ENCODE measurements at places on chromosomes 1 and 21.
A peak's percentile ranks its signal among the peaks of the same experiment; 100 is the strongest.

DNA sequence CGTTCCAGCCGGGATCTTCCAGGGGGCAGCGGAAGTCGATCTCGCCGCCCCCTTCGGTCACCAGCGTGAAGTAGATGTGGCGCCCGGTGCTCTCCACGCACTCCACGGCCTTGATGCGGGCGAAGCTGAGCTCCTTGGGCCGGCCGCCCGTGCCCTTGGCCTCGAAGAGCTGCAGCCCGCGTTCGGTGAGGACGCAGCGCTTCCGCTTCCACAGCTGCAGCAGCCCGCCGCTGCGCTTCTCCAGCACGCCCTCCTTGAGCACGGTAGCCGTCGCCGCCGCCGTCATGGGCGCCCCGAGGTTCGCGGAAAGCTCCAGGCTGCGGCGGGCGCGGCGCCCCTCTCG, 516 bp downstream of the PHLDA3 start:
- no peak for DNase-seq

DNA sequence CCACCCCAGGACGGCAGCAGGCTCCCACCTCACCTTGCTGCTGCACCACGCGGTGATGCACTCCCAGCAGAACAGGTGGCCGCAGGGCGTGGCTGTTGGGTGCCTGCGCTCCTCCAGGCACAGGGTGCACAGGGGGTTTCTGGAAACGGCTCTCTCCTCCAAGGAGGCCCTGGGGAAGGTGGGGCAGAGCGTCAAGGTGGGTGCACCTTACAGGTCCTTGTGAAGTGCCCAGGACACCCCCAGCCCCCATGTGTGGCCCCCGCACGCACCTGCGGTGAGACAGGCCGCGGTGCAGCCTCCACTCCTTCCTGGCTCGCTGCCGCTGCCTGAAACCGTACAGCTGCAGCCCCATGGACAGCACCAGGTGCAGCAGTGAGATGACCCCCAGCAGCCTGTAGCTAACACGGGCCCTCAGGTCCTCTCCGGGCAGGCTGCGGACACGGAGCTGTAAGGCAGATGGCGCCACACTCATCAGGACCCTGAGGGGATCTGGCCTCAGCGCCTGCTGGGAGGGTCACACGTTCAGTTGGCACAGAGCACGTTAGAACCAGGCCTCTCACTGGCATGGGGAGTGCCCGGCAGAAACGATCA, 5.8 kb downstream of the PEX10 start:
- DNase-seq, result no peak

DNA sequence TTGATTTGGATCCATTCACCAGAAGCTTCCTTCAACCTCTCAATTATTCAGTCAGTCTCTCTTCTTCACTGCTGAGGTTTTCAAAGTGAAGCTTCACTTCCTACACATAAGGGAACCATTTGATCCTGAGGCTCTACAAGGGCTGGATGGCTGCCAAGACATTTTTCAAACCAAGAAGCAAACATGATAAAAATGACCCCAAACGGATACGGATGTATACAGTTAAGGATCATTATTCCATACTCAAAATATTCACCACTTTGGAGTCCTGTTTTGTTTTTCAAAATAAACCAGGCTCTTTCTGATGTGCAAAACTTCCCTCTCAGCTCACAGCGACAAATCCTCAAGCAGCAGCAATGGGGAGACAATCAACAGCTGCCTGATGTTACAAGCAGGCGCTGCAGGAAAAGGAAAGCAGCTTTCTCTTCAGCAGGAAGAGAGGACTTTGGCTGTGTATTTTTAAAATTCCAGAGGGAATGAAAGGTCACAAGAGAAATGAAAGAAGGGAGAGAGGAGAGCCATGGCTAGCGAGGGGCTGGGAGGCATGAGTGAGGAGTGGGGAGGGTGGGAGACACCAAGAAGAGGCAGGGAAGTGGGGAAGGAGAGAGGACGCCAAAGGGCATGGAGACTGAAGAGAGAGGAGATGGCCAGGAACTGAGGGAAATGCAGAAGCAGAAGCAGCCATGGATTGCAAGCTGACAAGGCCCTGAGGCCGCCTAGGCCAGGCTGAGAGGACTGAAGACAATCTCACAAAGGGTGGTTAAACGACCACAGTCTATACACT, 145.4 kb downstream of the SLC45A1 start:
- DNase-seq, result no peak

- DNase-seq, result no peak
Measured at GRCh38 chr21:26795866-26796329, 49.3 kb downstream of the ADAMTS1 start.

DNA sequence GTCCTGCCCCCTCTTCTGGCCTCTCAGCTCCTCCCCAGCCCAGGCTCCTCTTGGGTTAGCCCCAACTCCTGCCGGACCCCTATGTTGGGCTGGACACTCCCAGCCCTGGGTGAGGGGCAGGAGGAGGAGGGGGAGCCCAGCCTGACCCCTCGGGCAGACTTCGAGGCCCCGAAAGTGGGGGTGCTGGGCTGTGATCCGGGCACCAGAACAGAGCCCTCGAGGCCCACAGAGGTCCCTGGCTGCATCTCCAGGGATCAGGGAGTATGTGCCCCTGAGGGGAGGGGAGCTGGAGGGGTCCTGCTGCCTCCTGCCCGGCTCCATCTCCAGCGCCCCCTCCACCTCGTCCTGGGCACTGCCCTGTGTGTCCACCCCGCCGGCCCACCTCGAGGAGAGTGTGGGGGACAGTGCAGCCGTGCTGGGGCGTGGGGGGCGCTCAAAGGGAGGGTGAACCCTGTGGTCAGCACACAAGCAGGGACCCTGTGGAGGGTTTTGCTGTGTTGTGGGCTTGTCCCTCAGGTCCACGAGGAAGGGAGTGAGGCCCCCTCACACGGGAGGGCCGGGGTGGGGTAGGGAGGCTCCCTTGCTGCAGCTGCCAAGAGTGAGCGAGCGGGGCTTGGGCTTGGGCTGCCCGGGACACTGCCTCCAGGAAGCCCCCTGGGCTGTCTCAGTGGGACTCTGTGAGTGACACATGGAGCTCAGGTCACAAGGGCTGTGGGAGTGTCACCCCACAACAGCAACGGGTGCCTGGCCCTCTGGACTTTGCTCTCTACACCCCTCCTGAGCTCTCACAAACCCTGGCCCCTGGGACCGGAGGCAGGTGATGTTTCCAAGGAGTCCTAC, 54.4 kb downstream of the COL18A1 start:
- DNase-seq, result no peak

- no peak for DNase-seq
Measured at GRCh38 chr1:86466109-86466844, 2.5 kb upstream of the CLCA1 start.

- no peak for DNase-seq
Measured at GRCh38 chr1:52899445-52899894, 22.1 kb downstream of the ECHDC2 start.

GRCh38 chr1:154837034-154837671, 32.9 kb downstream of the KCNN3 start:
- no peak for DNase-seq

DNA sequence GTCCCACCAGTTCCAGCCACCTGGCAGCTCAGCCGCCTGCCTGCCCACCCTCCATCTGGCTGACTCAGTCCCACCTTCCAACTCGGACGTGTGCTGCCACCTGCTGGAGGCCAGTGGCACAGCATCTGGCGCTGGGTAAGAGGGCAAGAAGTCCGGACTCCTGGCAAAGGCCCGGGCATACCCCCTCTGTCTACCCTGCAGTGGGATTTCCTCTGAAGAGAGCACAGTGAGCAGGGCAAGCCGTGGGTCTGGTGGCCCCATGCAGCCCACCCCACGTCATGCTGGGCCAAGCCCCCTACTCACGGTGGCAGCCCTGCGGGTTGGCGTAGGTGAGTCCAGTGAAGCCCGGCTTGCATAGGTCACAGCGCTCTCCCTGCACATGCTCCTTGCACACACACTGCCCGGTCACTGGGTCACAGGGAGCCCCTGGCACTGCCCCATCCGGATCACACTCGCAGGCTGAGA, 24.5 kb downstream of the LAMB3 start:
- peak; percentile 53 for DNase-seq

DNA sequence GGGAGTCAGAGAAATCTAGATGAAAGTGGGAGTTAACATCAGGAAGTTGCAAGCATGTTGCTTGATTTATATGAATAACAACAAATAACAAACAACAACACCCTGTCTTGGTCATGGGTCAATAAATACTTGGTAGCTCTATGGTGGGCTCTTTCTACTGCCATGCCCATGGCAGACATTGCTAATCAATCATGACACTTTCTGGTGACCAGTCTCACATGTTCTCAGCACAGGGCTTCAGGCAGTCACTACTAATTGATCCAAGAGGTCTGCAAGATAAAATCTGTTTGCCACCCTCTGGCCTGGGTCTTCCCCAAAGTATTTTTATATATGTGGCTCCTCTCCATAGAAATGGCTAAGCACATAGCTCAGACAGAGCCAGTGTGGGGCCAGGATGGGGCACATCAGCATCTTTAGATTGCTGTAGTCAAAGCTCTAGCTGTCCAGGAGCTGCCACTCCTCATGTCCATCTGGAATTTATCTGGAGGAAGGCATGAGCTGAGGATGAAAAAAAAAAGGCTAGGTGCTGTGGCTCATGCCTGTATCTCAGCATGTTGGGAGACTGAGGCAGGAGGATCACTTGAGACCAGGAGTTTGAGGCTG, 51.2 kb downstream of the STUM start:
- DNase-seq, result no peak

- no peak for DNase-seq
Measured at GRCh38 chr1:180027949-180028445, 73.4 kb downstream of the CEP350 start.

GRCh38 chr1:215590779-215591491, 23.8 kb downstream of the KCTD3 start:
- DNase-seq, result no peak

GRCh38 chr1:225026701-225027100, 97.2 kb downstream of the DNAH14 start:
- DNase-seq, result no peak

GRCh38 chr1:192053531-192053971, 104.7 kb upstream of the RGS18 start:
- DNase-seq, result no peak

GRCh38 chr21:15190837-15191236, 126.0 kb upstream of the NRIP1 start:
- DNase-seq, result no peak

DNA sequence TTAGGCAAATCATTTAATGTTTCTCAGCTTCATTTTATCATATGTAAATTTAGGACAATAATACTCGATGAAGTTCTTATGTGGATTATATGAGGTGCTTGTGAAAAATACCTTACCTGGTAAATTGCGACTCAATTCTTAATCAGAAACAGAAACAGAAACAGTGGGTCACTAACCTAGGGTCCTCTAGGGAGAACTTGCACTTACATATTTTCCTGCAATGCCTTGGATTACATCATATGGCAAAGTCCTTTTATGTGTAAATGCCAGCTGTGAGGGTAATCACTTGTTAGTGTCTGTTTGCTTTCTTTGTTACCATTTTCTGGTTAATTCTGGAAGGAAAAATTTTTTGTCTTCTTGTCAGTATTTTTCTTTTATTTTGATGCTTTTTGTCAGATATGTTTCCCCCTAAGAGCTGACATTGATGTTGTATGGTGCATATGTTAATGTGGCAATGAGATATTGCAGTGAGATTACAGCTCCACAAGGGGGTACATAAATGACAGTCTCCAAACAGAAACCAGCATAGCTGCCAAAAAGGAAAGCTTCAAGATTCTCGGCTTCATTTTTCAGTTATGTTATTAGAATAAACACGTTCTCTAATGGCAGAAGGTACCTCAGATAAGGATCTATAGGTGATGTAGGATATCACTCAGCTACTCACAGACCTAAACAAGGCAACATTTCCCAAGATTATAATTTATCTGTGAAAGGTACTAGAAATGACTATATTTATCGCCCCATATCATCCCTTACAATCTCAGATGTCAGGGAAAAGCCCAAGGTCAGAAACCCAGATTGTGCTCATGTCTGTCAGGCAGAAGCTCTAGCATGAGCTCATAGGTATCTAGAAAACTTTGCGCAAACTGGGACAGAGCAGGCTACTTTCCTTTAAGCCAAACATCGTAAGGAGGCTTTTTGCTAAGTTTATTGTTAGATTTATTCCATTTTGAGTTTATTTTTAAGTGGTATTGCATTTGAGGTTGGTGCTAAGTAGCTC, 119.9 kb downstream of the FASLG start:
- peak; percentile 6 for DNase-seq

DNA sequence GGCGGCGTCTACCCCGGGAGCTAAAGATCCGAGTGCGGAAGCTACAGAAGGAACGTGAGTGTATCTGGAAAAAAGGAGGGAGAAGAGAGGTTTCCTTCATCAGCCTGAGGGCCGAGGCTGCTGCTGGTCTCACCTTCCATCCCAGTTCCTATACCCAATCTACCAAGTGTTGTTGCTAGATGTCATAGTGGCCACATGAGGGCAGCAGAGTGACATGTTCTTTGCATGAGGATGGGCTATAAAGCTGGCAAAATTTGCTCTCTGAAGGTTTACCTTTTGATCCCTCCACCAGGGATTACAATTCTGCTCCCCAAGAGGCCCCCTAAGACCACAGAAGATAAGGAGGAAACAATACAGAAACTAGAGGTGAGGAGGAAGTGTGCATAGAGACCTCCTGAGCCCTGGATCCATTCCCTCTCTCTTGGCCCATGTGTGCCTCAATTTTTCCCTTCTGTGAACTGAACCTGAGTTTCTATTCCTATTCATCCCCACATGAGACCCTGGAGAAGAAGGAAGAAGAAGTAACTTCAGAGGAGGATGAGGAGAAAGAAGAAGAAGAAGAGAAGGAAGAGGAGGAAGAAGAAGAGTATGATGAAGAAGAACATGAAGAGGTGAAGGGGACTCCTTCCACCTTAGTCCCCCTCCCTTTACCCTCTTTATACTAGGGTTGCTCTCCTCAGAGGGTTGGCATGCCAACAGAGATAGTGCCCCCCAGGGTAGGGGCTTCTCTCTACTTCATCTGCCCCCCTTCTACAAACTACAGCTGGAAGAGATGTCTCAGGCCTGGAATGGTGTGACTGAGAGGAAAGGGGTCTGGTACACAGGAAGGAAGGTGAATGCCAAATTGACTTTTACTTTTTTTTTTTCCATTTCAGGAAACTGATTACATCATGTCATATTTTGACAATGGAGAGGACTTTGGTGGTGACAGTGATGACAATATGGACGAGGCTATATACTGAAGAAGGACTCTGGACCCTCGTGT, 13.3 kb downstream of the POLR3GL start:
- DNase-seq, result peak; percentile 79

GRCh38 chr1:90174246-90174645, 179.3 kb downstream of the ZNF326 start:
- no peak for DNase-seq

DNA sequence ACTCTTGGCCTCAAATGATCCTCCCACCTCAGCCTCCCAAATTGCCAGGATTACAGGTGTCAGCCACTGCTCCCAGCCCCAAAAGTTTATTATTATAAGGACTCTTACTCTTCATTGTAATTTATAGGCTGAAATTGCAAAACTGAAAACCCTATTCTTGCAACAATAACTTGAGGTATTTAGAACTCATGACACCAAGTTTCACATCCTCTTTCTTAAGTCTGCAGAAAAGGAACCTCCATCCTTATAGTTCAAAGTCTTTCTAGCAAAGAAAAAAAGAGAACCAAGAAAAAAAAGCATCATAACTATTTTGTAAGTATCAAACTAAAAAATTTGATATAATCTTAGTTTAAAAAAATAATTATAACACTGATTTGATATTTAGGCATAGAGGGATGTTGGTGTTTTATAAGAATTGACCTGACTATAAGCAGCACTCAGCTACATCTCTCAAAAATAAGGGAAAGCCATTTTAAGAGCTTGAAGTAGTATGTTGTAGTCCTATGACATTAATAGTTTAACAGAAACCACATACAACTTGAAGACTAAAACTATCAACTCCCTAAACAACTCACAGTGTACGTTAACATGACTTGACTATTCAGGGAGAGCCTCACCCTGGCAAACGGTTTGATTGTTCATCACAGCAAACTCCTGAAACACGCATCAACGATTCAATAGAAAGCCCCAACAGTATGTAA, 122.4 kb downstream of the AKT3 start:
- no peak for DNase-seq
